Stimulated activated CD8-positive, alpha-beta memory T cell treated with anti-CD3 and anti-CD28 coated beads, Interleukin-15, amount 100 ng/mL, for 48 hours (primary cell): ENCODE measurements at places on chromosomes 3 and 15.

- DNase-seq: no peak
Observed at GRCh38 chr3:128001576-128001975, 50.7 kb upstream of the SEC61A1 start.

DNA sequence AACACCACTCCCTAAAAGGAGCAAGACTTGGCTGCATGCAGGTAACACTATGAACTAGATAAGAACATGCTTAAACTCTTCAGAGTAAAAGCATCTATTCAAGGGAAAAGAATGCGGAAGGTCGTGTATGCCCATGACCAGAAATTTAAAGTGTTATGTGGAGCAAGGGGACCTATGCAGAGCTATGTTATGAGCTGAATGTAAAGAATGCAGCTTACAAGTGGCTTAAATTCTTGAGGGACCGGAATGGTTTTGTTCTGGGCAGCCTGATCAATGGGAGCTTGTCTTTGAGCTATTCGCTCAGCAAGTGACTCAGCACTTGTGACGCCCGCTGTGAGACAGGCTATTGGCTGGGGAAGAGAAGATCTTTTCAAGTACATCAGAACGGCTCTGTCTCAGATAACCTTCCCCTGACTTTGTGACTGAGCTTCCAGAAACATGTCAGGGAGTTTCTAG, 367.5 kb upstream of the THBS1 start:
- DNase-seq: no peak

GRCh38 chr15:98753726-98754656, 105.7 kb downstream of the IGF1R start:
- no peak for DNase-seq

DNA sequence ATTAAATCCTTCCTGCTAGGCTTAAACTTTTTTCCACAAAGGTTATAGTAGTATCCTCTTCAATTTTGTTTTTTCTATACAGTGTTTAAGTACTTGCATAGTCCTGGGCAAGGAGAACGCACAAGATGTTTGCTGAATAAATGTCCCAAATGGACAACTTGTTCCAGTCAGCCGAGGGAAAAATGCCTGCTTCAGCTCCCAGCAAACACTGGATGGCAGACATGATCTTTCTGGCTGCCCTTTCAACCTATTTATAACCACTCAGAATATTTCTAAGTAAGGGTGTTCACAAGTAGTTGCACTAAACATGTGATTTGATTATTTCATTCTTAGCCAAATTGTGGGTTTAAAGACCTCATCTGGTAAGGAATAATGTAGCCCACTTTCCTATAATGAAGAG, 29.8 kb downstream of the GNB4 start:
- DNase-seq: no peak

- no peak for DNase-seq
Observed at GRCh38 chr3:39502838-39503145, 35.3 kb downstream of the MOBP start.

- DNase-seq: no peak
Observed at GRCh38 chr15:43941071-43941470, 114.3 kb downstream of the WDR76 start.

DNA sequence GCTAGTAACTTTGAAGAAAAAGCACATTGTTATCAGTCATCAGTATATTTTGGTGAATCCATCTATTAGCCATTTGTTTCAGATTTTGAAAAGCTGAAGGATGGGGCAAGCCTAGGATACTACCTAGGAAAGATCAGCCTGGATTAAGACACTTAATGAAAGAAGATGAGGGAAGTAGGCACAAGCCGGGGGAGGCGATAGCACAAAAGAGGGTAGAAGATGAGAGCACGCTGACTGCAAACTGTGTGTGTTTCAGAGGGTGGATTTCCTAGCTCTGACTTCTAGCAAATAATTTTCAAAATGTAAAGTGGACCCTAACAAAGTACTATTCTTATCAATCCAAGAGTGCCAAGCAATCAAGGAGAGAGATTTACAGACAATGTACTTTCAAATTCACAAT, 22.2 kb upstream of the SOX2 start:
- DNase-seq: no peak

- DNase-seq: no peak
Observed at GRCh38 chr3:41111011-41111410, 88.3 kb upstream of the CTNNB1 start.

- DNase-seq: peak; percentile 22
Observed at GRCh38 chr3:192917028-192917403, 640 bp downstream of the MB21D2 start.

DNA sequence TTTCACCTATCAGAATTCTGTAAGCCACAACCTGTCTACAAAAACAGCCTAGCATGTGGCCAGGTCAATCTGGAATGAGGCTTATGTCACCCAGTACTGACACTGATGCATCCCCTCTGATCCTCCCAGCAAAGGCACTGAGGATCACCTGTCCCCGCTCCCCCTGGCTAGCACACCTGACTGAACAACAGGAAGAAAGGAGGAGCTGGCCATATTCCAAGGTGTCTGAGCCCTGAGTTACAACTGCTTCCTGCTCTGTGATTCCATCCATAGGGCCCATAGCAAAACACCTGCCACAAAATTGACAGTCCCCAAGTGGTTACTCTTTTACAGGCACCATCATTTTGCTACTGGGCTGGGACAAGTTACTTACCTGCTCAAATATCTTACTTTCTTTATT, 555.5 kb upstream of the CFAP20DC start:
- no peak for DNase-seq

- DNase-seq: no peak
Observed at GRCh38 chr15:90620379-90621067, 90.8 kb downstream of the CRTC3 start.

GRCh38 chr3:179956416-179956830, 80.3 kb downstream of the PEX5L start:
- no peak for DNase-seq

DNA sequence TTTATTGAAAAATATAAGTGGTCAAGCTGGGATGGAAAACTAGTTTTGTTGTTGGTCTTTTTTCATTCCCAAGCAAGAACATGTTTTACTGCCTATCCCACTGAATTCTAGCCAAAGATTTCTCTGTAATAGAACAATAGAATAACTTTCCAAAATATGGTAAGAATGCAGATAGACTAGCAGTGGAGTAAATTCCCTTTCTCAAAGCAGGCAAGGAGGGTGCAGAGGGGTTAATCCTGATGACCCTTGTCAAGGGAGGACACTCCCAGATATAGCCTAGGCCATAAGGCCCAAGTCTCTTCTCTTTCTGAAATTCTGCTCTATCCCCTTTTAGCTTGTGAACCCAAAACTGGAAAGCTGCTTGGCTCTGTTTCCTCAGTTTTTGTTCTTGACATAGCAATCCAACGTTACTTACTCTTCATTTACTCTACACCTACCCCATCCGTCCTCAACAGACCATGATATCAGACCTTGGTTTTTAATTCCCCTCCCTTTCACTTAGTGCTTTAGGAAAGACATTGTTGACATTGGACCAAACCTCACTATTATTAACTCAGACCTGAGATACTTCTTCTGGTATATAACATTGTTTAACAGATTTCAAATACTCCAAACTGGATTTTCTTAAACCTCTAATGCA, 453.6 kb upstream of the THBS1 start:
- DNase-seq: no peak

- no peak for DNase-seq
Observed at GRCh38 chr3:162569314-162569713, 1072.7 kb downstream of the OTOL1 start.

DNA sequence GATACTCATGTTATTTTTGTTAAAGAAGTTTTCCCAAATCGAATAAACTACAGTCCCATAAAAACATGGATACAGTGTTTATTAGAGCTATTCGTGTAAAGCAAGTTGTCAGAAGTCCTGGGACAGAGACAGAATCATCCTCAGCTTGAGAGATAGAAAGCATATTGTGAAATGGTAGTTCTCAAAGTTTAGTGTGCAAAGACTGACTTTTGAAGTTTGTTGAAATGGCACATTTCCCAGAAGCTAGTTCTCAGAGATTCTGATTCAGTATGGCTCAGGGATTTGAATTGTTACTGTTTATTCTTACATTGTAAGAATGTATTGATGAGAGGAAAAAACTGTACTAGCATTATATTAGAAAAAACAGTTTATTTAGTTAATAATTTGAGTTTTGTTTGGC, 22.1 kb downstream of the GABRR3 start:
- no peak for DNase-seq

GRCh38 chr15:83206526-83207008, 1.1 kb downstream of the HDGFL3 start:
- DNase-seq: no peak

DNA sequence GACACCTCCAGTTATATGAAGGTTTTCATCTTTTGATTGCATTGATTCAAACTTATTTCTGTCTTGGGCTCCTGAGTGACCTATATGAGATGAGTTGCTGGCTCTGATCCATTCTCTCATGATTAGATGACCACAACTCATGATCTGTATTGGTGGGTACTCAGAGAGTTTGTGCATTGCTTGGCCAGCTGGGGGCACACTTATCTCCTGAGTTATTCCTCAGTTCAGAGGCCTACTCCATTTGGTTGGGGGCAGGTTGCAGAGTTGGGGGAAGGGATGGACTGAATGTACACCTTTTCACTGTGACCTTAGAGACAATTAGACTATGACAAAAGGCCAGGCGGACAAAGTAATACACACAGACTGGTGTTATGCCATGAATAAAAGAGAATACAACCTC, 166.2 kb upstream of the SEMA6D start:
- no peak for DNase-seq

GRCh38 chr15:34360298-34360697, 6.7 kb downstream of the LPCAT4 start:
- DNase-seq: no peak

- no peak for DNase-seq
Observed at GRCh38 chr3:15391007-15391406, 36.3 kb downstream of the METTL6 start.

GRCh38 chr3:126153695-126154360, 26.6 kb downstream of the ALDH1L1 start:
- no peak for DNase-seq

- no peak for DNase-seq
Observed at GRCh38 chr3:102662498-102662772, 227.6 kb downstream of the ZPLD1 start.

GRCh38 chr3:190968616-190969015, 106.1 kb upstream of the GMNC start:
- no peak for DNase-seq

- DNase-seq: no peak
Observed at GRCh38 chr15:72271895-72272212, 500 bp downstream of the PARP6 start.

- no peak for DNase-seq
Observed at GRCh38 chr3:52403271-52403841, 41.5 kb downstream of the SEMA3G start.

- no peak for DNase-seq
Observed at GRCh38 chr15:101314336-101315125, 19.5 kb upstream of the SNRPA1 start.

DNA sequence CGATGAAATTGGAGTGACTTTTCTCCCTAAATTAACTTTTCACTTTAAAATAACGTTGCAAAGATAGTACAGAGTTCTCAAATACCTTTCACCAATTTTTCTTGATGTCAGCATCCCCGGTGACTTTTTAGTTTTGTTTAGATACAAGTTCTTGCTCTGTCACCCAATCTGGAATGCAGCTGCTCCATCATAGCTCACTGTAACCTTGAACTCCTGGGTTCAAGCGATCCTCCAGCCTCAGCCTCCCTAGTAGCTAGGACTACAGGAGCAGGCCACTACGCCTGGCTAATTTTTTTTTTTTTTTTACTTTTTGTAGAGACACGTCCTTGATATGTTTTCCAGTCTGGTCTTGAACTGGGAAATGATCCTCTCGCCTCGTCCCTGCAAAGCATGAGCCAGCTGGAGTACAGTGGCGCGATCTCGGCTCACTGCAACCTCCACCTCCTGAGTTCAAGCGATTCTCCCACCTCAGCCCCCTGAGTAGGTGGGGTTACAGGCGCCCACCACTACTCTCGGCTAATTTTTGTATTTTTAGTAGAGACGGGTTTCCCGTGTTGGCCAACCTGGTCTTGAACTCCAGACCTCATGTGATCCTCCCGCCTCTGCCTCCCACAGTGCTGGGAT, 747 bp downstream of the NSUN3 start:
- DNase-seq: no peak

DNA sequence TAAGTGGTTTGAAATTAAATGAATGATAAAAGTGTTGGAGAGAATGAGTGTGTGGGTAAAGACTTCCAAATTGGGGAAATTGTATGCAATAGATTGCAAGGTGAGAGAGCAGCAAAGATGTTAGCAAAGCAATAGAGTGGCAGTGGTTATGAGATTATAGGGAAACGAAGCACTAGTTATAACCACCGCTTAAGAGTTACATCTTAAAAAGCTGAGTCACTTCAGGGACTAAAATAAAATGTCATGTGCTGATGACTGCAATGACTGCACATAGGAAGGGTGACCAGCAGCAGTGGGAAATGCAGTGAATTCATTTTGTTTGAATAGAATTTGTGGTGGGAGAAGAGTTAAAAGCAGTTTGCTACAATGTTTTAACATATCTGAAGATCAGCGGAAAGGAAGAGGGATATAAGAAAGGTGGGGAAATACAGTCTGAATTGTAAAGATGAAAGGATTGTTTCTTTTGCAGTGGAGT, 127.3 kb downstream of the RAP2B start:
- DNase-seq: no peak

- DNase-seq: no peak
Observed at GRCh38 chr15:29698030-29698701, 124.1 kb downstream of the TJP1 start.

DNA sequence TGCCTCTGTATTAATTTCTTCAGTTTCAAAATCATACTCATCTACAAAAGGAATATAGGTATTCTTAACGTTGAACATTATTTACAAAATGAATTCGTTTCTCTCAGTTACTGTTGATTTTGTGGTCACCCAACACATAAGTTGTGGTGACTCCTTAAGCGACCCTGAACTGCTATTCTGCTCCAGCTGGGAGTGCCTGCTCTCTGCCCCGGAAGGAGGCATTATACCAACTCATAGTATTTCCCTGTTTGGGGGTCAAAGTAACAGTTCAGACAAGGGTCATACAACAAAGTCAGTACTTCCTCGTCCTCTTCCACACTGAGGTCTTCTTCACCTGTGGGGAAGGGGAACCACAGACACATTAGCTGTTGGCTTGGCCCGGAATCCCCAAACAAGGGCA, 75.7 kb upstream of the FAM3D start:
- DNase-seq: no peak

- no peak for DNase-seq
Observed at GRCh38 chr3:21154911-21155310, 596.1 kb downstream of the ZNF385D start.

- DNase-seq: no peak
Observed at GRCh38 chr3:150222691-150223489, 185.2 kb upstream of the TSC22D2 start.

- no peak for DNase-seq
Observed at GRCh38 chr15:72964135-72964534, 88.1 kb upstream of the NEO1 start.
